ENCODE measurements at places on chromosomes 2 and 18.
A peak's percentile ranks its signal among the peaks of the same experiment; 100 is the strongest.

DNA sequence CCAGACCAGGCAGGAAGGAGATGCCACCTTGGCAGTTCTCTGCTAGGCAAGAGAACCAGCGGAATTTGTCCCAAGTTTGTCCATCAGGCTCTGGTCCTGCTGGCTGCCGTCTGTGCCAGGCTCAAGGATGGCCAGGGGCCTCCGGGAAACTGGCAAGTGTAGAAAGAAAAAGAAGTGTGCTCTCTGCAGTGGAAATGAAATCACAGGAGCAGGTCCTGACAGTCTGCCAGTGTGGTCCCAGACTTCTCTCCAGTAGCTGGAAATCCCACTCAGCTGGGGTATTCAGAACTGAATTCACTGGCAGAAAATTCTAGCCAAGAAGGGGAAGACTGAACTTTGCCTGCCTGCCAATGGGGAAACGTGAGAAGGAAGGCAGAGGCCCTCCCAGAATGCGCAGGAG lies 91.0 kb downstream of the STPG4 start:
- DNase-seq: no peak

GRCh38 chr2:215847718-215848117 lies 165.6 kb downstream of the MREG start:
- no peak for DNase-seq

DNA sequence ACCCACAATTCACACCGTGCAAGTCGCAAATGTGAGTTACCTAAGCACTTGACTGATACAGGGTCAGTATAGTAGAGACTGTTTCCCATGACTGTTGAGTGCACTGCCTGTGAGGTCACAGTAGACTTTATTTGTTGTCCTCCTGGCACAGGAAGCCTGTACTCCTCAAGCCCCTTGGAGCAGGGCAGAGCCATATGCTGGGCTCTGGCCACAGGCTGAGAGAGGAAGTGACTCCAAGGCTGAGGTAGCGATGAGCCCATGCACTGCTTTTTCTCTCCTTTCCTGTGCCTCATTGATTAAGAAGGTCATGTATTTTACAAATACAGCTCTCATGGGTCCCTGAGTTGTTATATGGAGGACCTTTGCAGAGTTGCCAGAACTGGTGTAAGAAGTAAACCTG lies 287.7 kb downstream of the SRBD1 start:
- DNase-seq: no peak

DNA sequence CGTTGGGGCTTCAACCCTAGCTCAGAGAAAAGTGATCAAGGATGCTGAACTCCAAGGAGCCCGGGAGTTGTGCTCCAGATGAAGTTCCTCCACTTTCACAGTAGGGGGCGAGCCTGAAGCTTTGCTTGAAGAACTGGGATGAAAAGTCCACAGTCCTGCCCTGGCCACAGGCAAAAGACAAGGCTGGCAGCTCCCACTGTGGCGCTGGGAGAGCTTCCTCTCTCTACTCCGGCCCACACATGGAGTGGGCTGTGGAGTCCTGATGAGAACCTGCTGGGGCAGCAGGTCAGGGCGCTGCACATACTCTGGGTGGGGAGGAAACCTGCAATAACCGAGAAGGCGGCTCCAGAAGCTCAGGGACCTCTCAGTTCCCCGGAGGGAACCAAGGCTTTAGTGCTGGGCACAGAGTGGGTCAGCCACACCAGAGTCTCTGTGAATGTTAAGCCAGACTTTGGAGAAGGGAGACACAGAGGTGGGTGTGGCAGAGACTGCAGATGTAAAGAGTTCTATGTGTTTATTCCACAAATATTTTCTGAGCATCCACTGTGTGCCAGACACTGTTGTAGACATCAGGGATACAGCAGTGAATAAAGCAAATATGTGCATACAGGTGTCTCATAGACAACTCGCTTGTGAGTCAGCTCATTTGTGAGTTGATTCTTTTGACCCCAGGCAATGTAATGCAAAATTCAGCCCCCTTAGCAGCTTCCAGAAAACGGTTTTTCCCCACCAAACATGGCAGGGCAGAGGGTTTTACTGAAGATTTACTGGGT lies 48.0 kb upstream of the MRPL33 start:
- DNase-seq: peak; percentile 21

GRCh38 chr2:10196110-10196892 lies 73.8 kb downstream of the RRM2 start:
- no peak for DNase-seq

DNA sequence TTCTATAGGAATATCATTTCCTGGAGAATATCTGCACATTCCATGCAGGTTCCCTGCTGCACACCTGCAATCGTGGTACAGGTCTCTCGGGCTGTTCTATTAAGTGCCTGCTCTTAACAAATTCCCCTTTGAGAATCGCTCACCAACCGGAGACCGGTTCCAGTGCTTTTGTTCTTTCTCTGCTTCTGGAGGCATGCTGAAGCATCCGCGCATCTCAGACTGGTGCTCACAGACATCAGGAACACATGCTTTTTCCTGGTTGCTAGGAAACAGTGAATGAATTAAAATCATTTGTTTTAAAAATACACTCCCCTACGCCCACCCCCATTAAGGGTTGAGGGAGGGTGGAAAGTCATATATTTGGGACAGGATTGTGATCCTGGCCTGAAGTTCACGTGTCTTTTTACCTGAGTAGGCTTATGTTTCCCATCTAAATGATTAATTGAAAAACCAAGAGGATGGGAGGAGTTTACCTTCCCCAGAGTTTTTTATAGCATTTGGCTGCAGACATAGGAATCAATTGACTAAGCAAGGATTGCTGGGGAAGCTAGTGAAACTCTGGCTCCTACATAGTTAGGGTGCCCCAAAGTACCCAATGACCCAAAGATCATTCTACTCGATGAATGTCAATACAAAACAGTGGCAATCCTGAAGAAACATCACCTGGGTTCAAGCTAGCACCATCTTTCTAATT lies at the start of gene C2orf80:
C2orf80 (minus strand) TSS at position 221 of the 694 bp plus-strand sequence. CDS start 3,044 bp downstream, outside the sequence.
- no peak for DNase-seq

- DNase-seq: no peak
Observed at GRCh38 chr2:235139956-235140800, 188.4 kb downstream of the SH3BP4 start.

DNA sequence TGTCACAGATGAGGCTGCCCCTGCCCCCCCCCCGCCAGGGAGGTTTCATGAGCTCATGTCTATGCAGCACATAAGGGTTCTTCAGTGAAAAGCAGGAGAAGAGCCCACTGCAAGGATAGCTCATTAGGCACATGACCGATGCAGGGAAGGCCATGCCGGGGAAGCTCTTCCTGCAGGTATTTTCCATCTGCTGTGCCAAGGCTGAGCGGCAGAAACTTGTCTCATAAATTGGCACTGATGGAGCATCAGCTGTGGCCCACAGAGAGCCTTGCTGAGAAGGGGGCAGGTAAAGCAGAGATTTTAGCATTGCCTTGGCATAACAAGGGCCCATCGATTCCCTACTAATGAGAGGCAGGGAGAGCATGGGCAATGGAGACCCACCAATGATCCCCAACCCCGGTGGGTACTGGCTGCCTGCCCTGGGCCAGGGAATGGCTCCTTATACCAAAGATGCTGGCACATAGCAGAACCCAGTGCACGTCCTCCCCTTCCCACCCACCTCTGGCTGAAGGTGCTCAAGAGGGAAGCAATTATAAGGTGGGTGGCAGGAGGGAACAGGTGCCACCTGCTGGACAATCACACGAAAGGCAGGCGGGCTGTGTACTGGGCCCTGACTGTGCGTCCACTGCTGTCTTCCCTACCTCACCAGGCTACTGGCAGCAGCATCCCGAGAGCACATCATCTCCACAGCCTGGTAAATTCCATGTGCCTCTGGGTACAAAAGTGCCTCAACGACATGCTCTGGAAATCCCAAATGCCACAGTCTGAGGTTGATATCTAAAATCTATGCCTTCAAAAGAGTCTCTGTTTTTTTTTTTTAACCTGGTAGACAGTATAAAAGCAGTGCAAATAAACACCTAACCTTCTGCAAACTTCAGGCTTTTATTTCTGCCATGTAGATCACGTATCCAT lies 41.4 kb downstream of the STEAP3 start:
- no peak for DNase-seq

DNA sequence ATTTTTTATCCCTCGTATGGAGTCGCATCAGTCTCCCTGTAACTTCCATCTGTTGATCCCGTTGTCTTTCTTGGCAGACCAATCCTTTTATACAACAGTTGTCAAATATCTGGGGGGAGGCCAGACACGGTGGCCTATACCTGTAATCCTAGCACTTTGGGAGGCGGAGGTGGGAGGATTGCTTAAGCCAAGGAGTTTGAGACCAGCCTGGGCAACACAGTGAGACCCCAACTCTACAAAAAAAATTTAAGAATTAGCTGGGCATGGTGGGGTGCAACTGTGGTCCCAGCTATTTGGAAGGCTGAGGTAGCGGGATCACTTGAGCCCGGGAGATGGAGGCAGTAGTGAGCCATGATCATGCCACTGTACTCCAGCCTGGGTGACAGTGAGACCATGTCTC lies 2.0 kb downstream of the XRCC5 start:
- DNase-seq: no peak

DNA sequence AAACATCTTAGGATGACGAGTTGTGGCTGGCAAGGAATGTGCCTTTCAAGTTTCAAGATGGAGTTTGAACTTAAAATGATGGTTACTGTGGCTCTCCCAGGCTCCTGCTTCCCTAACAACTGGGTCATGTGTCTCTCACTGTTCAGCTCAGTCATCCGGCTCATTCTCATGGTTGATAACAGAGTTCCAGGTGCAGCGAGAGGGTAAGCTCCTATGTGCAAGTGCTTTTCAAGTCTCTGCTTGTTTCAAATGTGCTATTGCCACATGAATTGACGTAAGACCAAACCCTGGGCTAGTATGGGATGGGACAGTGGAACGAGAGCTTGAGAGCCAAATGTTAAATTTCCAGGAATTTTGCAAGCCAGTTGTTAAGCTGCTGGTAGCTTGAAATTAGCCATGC lies 19.5 kb upstream of the PUM2 start:
- DNase-seq: no peak

- peak; percentile 52 for DNase-seq
Observed at GRCh38 chr2:150487537-150488429, at the start of gene RND3. Gene RND3, minus strand, starts transcription at chr2:150487667. Its CDS starts 250 bp downstream, at chr2:150487417.

DNA sequence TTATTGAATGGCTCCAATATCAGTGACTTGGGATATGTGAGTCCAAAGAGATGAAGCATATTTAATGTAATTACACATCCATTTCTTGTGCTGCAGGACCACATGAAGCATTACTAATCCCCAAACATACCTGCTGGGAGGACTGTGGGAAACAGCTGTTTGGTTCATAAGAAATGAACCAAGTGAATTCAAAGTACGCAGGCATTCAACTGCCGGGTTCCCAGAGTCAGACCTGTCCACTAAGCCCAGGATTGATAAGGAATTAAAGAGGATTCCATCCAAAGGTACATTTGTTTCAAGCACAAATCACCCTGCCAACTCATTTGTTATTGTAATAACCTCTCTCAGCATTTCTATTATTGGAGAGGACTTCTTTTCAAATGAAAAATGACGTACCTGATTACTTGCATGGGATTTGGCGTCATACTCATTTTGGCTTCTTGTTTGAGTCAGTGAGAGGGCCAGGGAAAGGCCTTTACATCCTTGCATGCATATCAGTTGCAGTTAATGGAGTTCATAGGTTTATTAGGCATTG lies 230.7 kb downstream of the TXNL1 start:
- no peak for DNase-seq

GRCh38 chr18:47821314-47821713 lies 109.1 kb downstream of the SMAD2 start:
- DNase-seq: no peak

- no peak for DNase-seq
Observed at GRCh38 chr18:68221111-68221724, 493.7 kb downstream of the TMX3 start.

DNA sequence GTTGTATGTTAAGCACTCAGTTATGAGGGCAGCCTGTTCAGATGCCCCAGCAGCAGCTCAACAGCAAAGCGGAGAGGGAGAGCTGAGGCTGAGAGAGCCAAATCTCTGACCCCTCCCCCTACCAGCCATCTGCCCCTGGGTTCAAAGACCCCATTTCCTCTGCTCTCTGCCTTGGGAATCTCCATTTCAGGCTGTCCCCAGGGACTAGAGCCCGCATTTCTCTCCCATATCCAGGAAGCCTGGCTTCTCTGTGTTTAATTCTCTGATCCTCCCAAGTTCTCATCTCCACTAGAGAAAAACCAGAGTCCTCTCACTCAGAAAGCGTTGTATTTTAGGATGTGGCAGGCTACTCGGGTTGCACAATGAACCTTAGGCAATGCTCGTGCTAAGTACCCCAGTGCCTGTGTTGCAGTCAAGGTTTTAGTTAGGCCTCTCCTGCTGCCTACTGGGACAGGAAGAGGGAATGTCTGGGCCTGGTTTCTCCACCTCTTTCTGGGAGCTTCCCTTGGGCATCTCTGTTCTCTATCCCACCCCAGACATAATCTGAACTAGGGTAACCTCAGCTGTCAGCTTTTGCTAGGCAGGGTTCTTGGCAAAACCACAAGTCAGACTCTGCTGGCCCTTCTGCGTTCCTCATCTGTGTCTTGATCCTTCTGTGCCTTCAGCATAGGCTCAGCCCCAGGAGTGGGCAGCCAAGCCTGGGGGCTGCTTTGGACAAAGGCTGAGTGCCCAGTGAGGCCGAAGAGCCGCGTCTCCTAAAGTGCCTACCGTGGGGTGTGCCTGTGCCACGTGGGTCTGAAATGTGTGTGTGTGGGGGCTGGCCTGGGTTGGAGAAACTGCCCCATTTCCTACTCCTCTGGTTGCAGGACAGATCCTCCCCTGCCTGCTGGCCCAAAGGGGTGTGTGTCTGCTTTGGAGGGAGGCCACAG lies 96.8 kb downstream of the STPG4 start:
- DNase-seq: no peak

DNA sequence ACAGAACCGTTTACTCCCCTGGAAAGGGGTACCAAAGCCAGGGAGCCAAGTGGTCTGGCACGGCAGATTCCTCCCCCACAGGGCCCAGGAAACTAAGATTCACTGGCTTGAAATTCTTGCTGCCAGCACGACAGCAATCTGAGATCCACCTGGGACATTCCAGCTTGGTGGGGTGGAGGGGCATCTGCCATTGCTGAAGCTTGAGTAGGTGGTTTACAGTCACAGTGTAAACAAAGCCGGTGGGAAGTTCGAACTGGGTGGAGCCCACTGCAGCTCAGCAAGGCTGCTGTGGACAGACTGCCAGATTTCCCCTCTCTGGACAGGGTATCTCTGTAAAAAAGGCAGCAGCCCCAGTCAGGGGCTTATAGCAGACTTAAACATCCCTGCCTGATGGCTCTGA lies 901.7 kb upstream of the LRRTM1 start:
- DNase-seq: no peak

DNA sequence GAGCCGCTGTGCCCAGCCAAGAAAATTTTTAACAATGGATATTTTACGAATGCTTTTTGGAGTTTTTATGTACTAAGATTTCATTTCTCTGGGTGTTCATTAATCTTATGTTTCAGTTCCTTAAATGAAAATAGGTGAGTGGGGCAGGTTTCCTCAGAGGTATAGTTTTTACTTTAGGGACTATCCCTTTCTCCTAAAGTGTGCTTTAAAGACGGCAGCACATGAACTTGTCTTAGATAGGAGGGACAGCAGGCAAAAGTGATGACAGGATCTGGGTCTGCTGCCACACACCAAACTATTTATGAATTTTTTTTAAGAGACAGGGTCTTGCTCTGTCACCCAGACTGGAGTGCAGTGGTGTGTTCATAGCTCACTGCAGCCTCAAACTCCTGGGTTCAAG lies 8.0 kb upstream of the REL start:
- no peak for DNase-seq

GRCh38 chr2:29819570-29819969 lies 101.8 kb downstream of the ALK start:
- no peak for DNase-seq

GRCh38 chr18:35451032-35451431 lies 46.7 kb downstream of the INO80C start:
- DNase-seq: no peak

GRCh38 chr2:234536178-234536965 lies 39.5 kb upstream of the ARL4C start:
- no peak for DNase-seq

- DNase-seq: no peak
Observed at GRCh38 chr18:23824240-23824639, 135.0 kb downstream of the LAMA3 start.
